Heart right ventricle (tissue), 16 donors: ENCODE measurements at places on chromosomes 1 and 21.
A peak's percentile ranks its signal among the peaks of the same experiment; 100 is the strongest.

GRCh38 chr1:26020941-26021646 lies 481 bp upstream of the EXTL1 start:
- peak overlapping the region; percentile 92 for H3K27ac ChIP-seq
- no peak for DNase-seq
- H3K4me1 ChIP-seq, result peaks cover 9% of the 10 kb centered on the region
- H3K27me3 ChIP-seq, result no peaks in the 10 kb centered on the region
- H3K36me3 ChIP-seq, result no peaks in the 10 kb centered on the region

DNA sequence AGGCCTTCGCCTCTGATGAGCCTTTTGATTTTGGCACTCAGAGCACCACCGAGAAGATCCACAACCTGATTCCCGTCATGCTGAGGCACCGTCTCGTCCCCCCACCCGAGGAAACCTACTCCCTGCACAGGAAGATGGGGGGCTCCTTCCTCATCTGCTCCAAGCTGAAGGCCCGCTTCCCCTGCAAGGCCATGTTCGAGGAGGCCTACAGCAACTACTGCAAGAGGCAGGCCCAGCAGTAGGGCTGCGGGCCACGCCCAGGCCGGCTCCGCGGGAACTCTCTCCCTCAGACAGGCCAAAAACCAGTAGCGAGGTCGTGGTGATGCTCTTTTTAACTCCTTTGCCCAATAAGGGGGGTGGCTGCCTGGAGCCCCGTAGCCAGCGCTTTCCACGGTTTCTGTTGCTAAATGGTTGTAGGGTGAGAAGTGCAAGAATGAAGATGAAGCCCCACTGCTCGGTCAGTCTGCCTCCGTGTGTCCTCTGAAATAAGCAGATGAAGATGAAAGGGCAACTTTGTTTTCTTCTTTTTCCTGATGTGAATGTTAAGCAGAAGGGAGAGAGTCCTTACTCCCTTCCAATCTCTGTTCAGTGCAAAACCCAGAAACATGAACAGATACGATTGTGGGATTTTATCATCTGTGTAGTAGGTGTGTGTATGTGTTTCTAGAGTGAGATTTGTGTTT lies 46.5 kb downstream of the COQ8A start:
- H3K27me3 ChIP-seq, result no peaks in the 10 kb centered on the region
- H3K27ac ChIP-seq, result no peak overlapping the region
- H3K4me1 ChIP-seq, result peaks cover 48% of the 10 kb centered on the region

GRCh38 chr1:226920446-226920894 lies 19.6 kb upstream of the COQ8A start:
- peak; percentile 71 for DNase-seq
- H3K4me1 ChIP-seq, result peaks cover 36% of the 10 kb centered on the region
- H3K27me3 ChIP-seq, result no peaks in the 10 kb centered on the region
- no peaks in the 10 kb centered on the region for H3K36me3 ChIP-seq
- H3K4me3 ChIP-seq, result no peak overlapping the region

- peak overlapping the region; percentile 64 for H3K27ac ChIP-seq
- H3K4me3 ChIP-seq, result no peak overlapping the region
- no peaks in the 10 kb centered on the region for H3K27me3 ChIP-seq
These were observed 236.0 kb downstream of the DISC1 start for GRCh38 chr1:231862611-231863010.

DNA sequence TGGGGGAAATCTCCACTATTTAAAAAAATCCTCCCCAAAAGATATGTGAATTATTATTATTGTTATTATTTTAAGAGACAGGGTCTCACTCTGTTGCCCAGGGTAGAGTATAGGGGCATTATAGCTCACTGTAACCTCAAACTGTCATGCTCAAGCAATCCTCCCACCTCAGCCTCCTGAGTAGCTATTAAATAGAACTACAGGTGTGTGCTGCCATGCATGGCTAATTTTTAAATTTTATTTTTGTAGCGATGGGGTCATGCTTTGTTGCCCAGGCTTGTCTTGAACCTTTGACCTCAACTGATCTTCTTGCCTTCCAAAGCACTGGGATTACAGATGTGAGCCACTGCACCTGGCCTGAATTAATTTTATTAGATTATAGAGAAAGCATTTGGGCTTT lies 116.8 kb downstream of the RABGAP1L start:
- H3K27ac ChIP-seq, result no peak overlapping the region
- no peaks in the 10 kb centered on the region for H3K36me3 ChIP-seq
- H3K27me3 ChIP-seq, result no peaks in the 10 kb centered on the region
- DNase-seq, result no peak

- DNase-seq, result peak; percentile 29
- peak within 1 kb of the TSS; percentile 75 for H3K27ac ChIP-seq
- H3K27me3 ChIP-seq, result no peaks in the 10 kb centered on the region
- H3K4me3 ChIP-seq, result peak within 1 kb of the TSS; percentile 73
- H3K4me1 ChIP-seq, result peaks cover 25% of the 10 kb centered on the region
These were observed at the start of gene ZBTB18 for GRCh38 chr1:244050835-244051444. Gene ZBTB18 (plus strand): TSS chr1:244051283. CDS start chr1:244051432, 149 bp downstream.

DNA sequence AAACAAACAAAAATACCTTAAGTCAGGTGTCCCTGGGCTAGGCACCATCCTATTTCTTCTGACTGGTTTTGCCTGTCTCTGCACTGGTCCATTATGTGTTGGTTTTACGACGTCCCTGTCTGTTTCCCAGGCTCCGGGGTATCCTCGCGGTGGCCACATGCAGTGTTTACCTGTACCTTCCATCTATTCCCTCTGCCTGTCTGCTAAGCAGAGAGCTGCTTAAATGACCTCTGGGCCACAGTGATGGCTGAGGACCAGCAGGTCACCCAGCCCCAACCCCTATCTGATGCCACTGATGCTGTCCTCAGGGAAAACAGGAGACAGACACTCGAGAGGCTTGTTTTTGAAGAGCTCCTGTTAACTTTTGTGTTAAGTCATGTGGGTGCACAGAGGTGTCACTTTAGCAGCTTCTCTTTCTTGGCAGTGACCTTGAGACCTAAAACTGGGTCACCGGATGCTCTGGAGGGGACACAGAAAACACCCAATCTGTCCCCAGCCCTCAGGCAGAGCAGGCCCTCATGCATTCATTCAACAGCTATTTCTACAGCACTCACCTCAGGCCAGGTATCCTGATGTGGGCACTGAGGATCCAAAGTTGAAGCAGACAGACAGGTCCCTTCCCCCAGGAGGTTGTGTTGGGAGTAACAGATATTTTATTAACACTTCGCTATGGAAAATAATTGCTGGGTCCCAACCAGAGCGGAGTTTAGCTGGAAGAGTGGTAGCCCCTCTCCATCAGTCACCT lies 4.4 kb upstream of the EFHD2 start:
- no peaks in the 10 kb centered on the region for H3K36me3 ChIP-seq
- H3K27ac ChIP-seq, result no peak overlapping the region
- DNase-seq, result no peak
- no peaks in the 10 kb centered on the region for H3K27me3 ChIP-seq
- no peak overlapping the region for H3K4me3 ChIP-seq

DNA sequence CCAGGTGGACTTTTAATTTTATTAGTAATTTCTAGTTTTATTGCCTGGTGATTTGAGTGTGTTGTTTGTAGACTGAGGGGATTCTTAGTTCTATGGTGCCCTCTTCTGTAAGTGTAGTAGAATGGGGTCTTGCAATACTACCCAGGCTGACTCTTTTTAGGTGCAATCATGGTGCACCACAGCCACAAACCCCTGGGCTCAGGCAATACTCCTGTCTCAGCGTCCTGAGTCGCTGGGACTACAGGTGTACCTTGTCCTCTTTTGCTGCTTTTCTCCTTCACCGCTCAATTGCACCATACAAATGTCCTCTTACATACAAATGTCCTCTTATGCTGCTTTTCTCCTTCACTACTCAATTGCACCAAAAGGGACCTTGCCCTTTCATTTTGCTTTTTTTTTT lies 43.1 kb downstream of the SCP2 start:
- no peak overlapping the region for H3K4me3 ChIP-seq
- H3K36me3 ChIP-seq, result peaks cover 1% of the 10 kb centered on the region
- no peaks in the 10 kb centered on the region for H3K27me3 ChIP-seq
- no peaks in the 10 kb centered on the region for H3K4me1 ChIP-seq
- DNase-seq, result no peak

- DNase-seq, result peak; percentile 3
- no peak overlapping the region for H3K4me3 ChIP-seq
- H3K27me3 ChIP-seq, result no peaks in the 10 kb centered on the region
- peaks cover 18% of the 10 kb centered on the region for H3K36me3 ChIP-seq
These were observed 4.6 kb upstream of the NBPF1 start for GRCh38 chr1:16617778-16618580.

GRCh38 chr1:61536174-61537108 lies 188.5 kb downstream of the TM2D1 start:
- H3K27ac ChIP-seq, result no peak overlapping the region
- no peaks in the 10 kb centered on the region for H3K27me3 ChIP-seq
- no peak overlapping the region for H3K4me3 ChIP-seq
- no peak for DNase-seq
- H3K4me1 ChIP-seq, result no peaks in the 10 kb centered on the region

- peak; percentile 58 for DNase-seq
- no peaks in the 10 kb centered on the region for H3K27me3 ChIP-seq
- peak overlapping the region; percentile 64 for H3K27ac ChIP-seq
- H3K4me3 ChIP-seq, result no peak overlapping the region
These were observed 58.7 kb upstream of the APOBEC4 start for GRCh38 chr1:183711741-183712361.

DNA sequence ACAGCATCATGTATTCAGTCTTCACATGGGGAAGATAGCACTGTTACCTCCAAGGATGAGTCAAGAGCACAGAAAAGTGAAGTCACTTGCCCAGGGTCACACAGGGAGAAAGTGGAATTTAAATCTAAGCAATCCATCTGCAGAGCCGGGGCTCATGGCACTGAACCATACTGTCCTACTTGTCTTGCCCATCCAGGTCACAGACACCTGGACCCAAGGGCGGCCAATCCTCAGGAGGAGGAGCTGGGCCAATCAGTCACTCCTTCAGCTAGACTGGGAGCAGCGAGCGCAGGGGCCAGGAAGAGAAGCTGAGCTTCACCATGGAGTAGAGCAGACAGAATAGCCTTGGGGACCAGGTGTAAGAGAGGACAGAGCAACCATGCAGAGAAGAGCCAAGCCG lies 9.2 kb upstream of the GJB5 start:
- no peak overlapping the region for H3K27ac ChIP-seq
- peaks cover 39% of the 10 kb centered on the region for H3K27me3 ChIP-seq
- DNase-seq, result no peak
- H3K4me3 ChIP-seq, result no peak overlapping the region

DNA sequence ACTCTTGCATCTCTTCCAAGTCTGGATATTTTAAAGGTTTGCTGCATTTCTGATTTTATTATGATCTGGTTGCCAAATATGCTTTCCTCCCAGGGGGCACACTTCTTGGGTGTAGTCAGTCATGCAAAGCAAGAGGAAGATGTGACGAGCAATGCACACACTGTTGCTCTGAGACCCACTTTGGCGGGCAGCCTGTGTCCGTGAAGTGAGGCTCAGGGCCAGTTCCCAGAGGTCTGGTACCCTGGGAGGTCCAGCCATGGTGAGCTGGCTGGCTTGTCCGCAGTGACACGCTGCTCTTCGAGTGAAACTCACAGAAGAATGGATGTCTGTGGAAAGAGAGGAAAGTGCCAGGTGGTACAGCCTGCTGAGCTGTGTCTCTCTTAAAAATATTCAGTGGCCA lies 52.8 kb upstream of the EDN2 start:
- DNase-seq, result no peak
- peaks cover 36% of the 10 kb centered on the region for H3K4me1 ChIP-seq
- no peaks in the 10 kb centered on the region for H3K36me3 ChIP-seq
- peak overlapping the region; percentile 66 for H3K27ac ChIP-seq
- no peaks in the 10 kb centered on the region for H3K27me3 ChIP-seq

- no peak overlapping the region for H3K4me3 ChIP-seq
- H3K4me1 ChIP-seq, result no peaks in the 10 kb centered on the region
- no peaks in the 10 kb centered on the region for H3K27me3 ChIP-seq
- no peak overlapping the region for H3K27ac ChIP-seq
- H3K36me3 ChIP-seq, result no peaks in the 10 kb centered on the region
- no peak for DNase-seq
These were observed 15.6 kb upstream of the ATP1A1 start for GRCh38 chr1:116357487-116357886.

GRCh38 chr1:197841158-197841557 lies 61.3 kb upstream of the C1orf53 start:
- no peak for DNase-seq
- H3K27ac ChIP-seq, result no peak overlapping the region
- no peaks in the 10 kb centered on the region for H3K27me3 ChIP-seq
- no peak overlapping the region for H3K4me3 ChIP-seq
- no peaks in the 10 kb centered on the region for H3K36me3 ChIP-seq

GRCh38 chr1:119648620-119649004 lies 546 bp upstream of the ZNF697 start:
- no peak for DNase-seq
- H3K27me3 ChIP-seq, result no peaks in the 10 kb centered on the region
- peak overlapping the region; percentile 94 for H3K4me3 ChIP-seq
- H3K4me1 ChIP-seq, result peaks cover 38% of the 10 kb centered on the region
- H3K27ac ChIP-seq, result peak overlapping the region; percentile 95
- H3K36me3 ChIP-seq, result no peaks in the 10 kb centered on the region

DNA sequence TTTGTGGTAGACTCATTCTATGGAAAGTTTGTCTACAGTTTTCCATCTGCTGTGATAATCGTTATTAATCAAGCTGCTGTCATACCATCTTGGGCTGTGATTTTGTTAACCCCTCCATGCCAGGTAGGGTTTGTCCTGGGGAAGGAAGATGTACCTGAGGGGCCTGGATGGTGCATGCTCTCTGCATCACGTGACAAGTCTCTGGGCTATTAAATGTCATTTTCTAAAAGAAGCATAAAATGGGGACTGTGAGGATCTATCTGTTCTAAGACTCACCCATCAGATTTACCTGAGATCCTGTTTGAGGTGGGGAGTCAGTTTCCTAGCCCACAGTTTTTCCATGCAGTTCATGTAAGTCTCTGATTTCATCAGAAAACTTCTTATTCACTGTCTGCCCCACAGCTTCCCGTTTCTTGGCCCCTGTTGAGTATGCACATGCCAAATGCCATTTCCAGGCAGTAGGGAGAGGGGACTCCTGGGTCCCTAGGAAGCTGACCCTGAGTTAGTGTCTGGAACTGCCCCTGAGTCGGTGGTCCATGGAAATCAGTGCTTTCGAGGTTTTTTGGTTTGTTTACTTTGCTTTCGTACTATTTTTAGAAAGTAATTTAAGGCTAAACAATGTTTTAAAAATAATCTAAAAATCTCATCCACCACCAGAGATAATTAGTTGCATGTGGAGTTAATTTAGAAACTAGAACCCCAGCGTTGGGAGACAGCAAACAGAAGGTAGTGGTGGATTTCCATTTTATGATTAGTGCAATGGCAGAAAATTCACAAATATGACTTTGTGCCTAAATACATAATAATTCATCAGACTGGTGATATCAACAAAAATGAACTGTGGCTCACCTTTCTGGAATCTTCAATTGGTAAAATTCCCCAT lies 46.7 kb downstream of the ZBTB18 start:
- H3K27ac ChIP-seq, result no peak overlapping the region
